Activated T-helper 17 cell treated with anti-CD3 and anti-CD28 coated beads, Interleukin-2, amount 50 U/mL, for 72 hours (primary cell): ENCODE measurements at places on chromosomes 13 and 19.
A peak's percentile ranks its signal among the peaks of the same experiment; 100 is the strongest.

DNA sequence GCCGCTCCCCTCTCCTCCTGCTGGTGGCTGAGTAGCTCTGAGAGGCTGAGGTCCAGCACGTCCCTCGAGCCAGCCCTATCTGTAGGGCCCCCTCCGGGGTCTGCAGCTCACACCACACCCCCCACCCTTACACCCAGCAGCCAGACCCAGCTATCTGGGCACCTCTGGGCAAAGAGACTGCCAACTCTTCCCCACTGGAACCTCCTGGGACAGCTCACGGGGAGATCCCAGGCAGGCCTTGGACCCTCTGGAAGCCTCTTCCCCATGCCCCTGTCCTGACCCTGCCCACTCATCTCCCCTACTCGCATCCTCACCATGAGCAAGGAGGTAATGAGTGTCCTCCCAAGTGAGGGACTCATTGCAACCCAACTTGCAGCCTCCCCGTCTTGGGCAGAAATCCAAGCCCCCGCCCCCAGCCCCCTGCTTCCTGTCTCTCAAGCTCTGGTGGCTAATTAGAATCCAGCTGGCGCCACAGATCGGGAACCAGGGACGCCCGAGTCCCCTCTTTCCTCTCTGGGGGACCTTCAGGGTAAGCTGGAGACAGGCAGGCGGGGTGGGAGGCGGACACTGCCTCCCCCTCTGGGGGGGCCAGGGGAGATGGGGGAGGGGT lies 22.1 kb downstream of the ADGRL1 start:
- ATAC-seq: no peak

DNA sequence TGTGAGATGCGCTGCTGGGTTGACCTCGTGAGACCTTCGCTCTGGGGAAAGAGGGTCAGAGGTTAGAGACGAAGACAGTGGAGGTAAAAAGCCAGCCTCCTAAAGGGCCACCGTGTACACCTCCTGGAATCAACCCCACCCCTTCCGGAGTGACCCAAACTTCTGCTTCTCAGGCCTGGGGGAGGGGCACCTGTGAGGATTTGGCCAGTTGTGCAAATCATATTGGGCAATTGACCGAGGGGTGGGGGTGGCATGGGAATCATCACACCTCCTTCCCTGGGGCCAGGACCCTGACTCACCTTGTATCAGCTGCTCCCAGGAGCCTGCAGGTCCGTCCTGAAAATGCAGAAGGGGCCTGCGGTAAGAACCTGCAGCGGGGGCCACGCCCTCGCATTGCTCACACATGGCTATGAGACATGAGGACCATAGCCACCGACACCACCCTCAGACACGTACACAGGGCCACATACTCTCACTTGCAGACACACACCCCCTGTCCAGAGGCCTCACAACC lies 2.8 kb downstream of the TNFSF14 start:
- ATAC-seq: peak; percentile 24

DNA sequence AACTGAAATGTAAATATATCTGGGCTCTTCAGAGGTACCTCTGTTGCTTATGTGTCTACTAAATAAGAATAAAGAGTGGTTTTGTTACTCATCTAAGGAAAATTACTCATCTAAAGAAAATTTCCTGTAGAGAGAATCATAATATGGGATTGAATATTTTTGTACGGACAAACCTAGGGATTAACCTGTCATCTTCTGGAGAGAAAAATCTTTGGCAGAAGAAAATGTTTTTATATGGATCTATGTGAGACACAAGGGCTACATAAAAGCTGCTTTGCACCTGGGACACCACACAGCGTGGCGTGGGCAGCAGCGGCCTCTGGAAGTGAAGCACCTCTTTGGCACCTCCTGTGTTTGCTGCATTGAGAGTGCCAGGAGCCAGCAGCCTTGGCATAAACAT lies 242.9 kb upstream of the DACH1 start:
- ATAC-seq: no peak

GRCh38 chr19:44603201-44603945 lies 10.0 kb upstream of the IGSF23 start:
- no peak for ATAC-seq

GRCh38 chr13:29428310-29429181 lies 166.9 kb downstream of the SLC7A1 start:
- ATAC-seq: peak; percentile 43

DNA sequence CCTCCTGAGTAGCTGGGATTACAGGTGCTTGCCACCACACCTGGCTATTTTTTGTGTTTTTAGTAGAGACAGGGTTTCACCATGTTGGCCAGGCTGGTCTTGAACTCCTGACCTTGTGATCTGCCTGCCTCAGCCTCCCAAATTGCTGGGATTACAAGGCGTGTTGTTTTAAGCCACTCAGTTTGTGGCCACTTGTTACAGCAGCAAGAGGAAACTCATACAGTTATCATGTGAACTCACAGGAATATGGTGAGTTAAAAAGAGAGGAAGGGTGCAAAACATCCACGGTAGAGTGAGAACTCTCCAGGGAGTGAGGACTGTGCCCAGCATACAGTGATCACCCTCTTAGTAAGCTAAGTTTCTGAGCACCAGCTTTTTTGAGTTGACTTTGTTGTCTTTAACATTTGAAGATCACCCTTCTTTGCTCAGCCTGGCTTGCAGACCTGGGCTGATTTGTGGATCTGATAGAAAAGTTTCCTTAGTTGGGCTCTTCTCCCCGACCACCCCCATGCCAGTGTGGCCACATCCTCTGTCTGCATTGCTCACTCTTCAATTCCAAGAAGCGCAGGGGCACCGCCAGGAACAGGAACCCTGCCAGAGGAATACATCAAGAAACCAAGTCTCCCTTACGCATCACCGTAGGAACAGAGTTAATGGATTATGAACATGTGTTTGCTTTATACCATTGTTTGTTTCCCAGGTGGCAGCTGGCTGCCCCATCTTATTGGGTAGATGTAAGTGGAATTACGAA lies 16.0 kb downstream of the ALOX5AP start:
- peak; percentile 56 for ATAC-seq
